ENCODE measurements at places on chromosomes 13 and 19.

GRCh38 chr19:10346509-10346908 is 7.1 kb upstream of the ICAM3 start:
- DNase-seq = no peak

GRCh38 chr13:40124633-40125015 is 469.2 kb downstream of the COG6 start:
- no peak for DNase-seq

DNA sequence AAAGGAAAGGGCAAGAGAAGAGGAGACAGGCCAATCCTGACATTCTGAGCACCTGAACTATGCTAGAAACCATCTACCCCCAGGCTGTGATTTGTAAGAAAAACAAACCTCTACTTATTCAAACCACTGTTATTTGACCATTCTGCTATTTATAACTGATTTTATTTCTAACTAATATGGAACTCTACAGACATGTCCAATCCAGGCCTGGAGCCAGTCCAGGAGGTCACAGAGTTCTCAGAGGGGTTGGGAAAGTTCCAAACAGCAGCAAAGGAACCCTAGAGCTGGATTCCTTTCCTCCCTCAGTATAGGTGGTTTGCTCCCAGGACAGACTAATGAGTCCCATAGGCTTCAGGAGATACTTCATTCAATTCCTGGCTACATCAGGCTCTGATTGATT is 24.2 kb downstream of the SIAH3 start:
- DNase-seq = no peak

DNA sequence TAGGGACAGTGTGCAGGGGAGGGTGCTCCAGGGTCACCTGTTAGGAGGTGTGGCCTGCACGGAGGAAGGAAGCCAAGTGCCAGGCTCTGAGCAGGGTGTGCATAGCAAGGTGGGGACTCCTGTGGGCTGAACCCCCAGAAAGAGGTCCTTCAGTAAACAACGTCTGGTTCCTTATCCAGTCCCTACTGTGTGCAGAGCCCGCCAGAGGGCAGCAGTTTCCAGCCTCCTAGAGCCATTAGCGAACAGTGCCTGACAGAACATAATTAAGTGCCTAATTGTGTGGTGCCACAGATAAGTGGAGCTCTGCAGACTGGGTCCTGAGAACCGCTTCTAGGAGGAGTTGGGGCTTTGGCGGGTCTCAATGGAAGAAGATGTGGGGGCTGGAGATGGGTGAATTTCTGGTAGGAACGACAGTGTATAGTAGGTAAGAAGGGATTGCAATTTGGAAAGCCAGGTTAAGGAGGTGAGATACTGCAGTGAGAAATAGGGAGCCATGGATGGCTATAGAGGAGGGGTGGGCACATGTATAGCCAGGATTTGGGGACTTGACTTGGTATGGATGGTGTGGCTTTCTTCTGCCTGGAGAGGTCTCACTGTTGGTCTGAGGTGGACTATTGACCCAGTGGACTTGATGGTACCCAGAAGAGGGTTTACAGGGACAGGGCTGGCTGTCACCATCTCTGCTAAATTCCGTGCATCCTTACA is 323.1 kb downstream of the ZNF536 start:
- no peak for DNase-seq

- DNase-seq = no peak
Observed at GRCh38 chr19:53670345-53670744, 38.5 kb downstream of the DPRX start.

- DNase-seq = no peak
Observed at GRCh38 chr13:35978607-35979316, 152.4 kb downstream of the DCLK1 start.

- no peak for DNase-seq
Observed at GRCh38 chr13:100254002-100254401, 165.1 kb downstream of the PCCA start.

GRCh38 chr19:2176337-2176994 is 12.7 kb downstream of the DOT1L start:
- no peak for DNase-seq

DNA sequence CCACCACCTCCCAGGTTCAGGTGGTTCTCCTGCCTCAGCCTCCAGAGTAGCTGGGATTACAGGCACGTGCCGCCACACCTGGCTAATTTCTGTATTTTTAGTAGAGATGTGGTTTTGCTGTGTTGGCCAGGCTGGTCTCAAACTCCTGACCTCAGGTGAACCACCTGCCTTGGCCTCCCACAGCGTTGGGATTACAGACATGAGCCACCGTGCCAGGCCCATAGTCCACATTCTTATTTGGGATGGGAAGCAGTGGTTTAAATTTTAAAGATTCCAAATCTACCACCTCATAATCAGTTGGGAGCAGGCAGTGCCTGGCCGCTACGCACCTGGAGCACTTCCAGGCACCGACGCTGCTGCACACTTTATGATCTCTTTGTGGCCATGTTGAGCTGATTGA is 160.6 kb upstream of the SOX1 start:
- DNase-seq = no peak

GRCh38 chr13:91879360-91879759 is 480.9 kb downstream of the GPC5 start:
- DNase-seq = no peak

DNA sequence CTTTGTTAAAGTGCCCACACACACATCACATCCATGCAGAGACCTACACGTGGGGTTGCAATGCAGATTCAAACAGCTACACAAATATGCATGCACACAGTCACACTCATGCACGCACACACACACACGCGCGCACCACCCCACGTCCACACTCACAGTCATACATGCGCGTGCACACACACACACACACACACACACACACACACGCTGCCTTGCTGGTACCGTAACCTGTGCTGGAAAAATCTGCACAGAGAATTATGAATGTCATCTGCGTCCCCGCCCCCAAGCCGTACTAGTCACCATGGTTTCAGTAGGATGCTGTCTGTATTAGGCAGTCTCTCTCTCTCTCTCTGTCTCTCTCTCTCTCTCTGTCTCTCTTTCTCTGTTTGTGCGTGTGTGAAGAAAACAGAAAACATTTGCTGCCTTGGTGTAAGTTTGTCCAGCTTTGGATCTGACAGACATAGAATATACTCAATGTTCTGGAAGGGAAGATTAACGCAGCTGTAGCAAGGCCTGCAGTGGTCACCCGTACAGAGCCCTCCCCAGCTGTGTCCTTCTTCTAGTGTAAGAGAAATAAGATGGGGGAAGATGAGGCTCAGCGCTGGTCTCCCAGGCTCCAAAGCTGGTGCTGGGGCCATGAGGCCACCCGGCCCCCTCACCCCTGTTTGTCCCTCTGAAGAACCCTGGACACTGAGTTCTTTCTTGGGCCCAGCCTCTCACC is 26.4 kb upstream of the DPP9 start:
- DNase-seq = no peak

- DNase-seq = no peak
Observed at GRCh38 chr13:29761815-29762214, 88.6 kb downstream of the UBL3 start.

DNA sequence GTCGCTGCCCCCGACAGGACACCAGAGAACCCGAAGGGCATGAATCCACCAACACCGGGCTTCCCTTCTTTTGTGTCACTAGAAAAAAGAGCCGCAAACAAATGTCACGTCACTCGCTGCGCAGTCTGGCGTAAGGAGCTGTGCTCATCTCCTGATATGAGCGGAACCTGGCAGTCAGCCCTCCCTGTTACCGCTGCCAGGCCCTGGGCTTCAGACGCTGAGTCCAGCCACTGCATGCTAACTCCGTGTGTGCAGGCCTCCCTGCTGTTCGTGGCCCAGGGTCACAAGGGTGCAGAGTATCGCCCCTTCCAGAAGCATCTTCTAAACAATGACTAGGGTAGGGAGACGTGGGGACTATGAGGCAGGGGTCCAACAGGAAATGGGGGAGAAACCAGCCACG is 71.3 kb downstream of the SLC7A1 start:
- DNase-seq = no peak
